ENCODE measurements at places on chromosomes 7 and 10.

DNA sequence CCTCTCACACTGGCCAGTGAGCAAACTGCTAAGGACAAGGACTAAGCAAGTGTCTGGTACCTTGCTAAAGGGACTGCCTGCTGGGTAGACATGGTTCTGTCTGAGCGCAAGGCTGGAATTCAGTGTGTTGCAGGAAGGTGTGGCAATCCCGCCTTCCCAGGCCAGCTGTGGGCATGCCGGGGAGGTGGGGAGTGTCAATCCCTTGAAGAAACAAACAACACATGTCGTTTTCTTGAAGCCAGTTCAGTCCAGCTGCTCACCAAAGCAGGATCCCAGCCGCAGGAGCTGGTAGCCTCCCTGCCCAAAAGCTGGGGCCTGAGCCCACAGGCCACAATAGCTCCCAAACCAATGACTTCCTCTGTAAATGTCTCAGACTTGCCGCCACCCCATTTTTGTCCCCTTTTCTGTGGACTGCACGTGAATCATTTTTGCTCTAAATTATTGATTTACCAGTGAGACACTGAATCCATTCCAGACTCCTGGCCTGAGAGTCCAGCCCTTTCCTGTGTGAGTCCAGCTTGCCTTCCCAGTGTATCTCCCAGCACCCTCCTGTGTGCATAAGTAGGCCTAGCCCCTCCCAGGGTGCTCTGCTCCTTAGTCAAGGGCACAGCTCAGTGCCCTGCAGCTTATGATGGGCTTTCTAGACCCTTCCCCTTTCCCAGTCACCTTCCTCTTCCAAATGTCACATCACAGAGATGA is 166.8 kb downstream of the RGS10 start:
- H3K4me3 ChIP-seq: no peak overlapping the region
- H3K27me3 ChIP-seq: no peaks in the 10 kb centered on the region
- no peaks in the 10 kb centered on the region for H3K36me3 ChIP-seq

GRCh38 chr10:49274886-49275285 is 24.1 kb upstream of the C10orf71 start:
- peak; percentile 22 for DNase-seq
- no peaks in the 10 kb centered on the region for H3K4me1 ChIP-seq
- no peak overlapping the region for H3K27ac ChIP-seq
- H3K27me3 ChIP-seq: no peaks in the 10 kb centered on the region
- H3K4me3 ChIP-seq: no peak overlapping the region
- no peaks in the 10 kb centered on the region for H3K36me3 ChIP-seq

GRCh38 chr7:42522227-42522991 is 285.4 kb upstream of the GLI3 start:
- H3K36me3 ChIP-seq: no peaks in the 10 kb centered on the region
- no peak overlapping the region for H3K4me3 ChIP-seq
- no peak overlapping the region for H3K27ac ChIP-seq
- DNase-seq: peak; percentile 52
- peaks cover 4% of the 10 kb centered on the region for H3K27me3 ChIP-seq

DNA sequence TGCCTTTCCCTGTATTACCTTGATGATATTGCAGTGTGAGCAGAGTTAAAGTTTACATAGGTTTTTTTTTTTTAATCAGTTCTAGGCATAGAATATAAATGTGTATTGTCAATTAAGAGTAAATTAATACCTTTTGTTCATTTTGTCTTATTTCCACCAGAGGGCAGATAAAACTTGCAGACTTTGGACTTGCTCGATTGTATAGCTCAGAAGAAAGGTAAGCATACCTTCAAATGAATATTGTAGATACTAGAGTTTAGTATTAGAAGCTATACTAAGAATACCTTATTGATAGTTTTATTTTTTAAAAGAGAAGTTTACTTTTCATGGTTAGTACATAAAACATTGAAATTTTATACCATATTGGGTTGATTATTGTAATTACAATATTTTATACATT is 86.8 kb downstream of the MPLKIP start:
- no peak overlapping the region for H3K4me3 ChIP-seq
- no peak overlapping the region for H3K27ac ChIP-seq
- DNase-seq: no peak
- no peaks in the 10 kb centered on the region for H3K27me3 ChIP-seq
- peaks cover 15% of the 10 kb centered on the region for H3K36me3 ChIP-seq

- no peak overlapping the region for H3K27ac ChIP-seq
- no peaks in the 10 kb centered on the region for H3K4me1 ChIP-seq
These were observed 816 bp upstream of the SDK1 start for GRCh38 chr7:3300221-3300650.

- no peaks in the 10 kb centered on the region for H3K36me3 ChIP-seq
- DNase-seq: peak; percentile 94
- H3K4me3 ChIP-seq: no peak overlapping the region
These were observed 83.8 kb downstream of the BMS1 start for GRCh38 chr10:42866115-42866995.

DNA sequence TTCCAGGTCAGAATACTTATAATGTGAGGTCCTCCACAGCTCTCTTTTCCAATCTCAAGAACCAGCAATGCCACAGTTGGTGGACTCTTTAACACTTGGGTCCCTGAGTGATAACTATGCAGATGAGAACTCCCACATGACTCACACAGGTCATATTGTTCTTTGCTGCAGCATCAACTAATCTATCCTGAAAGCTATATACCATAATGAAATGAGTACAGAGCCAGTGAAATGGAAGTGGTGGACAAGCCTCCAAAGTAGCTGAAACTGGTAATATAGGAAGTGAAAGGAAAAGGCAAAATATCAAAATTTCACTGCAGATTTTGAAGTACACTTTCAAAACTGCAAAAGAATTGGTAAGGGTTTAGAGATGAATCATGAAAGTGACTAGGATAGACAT is 45.6 kb downstream of the SORCS1 start:
- DNase-seq: no peak
- no peaks in the 10 kb centered on the region for H3K27me3 ChIP-seq
- no peaks in the 10 kb centered on the region for H3K4me1 ChIP-seq
- H3K36me3 ChIP-seq: peaks cover 27% of the 10 kb centered on the region

- H3K4me1 ChIP-seq: no peaks in the 10 kb centered on the region
- H3K27ac ChIP-seq: peak overlapping the region; percentile 78
- no peaks in the 10 kb centered on the region for H3K36me3 ChIP-seq
- DNase-seq: peak; percentile 48
These were observed 62.5 kb upstream of the CHST15 start for GRCh38 chr10:124155781-124156435.

DNA sequence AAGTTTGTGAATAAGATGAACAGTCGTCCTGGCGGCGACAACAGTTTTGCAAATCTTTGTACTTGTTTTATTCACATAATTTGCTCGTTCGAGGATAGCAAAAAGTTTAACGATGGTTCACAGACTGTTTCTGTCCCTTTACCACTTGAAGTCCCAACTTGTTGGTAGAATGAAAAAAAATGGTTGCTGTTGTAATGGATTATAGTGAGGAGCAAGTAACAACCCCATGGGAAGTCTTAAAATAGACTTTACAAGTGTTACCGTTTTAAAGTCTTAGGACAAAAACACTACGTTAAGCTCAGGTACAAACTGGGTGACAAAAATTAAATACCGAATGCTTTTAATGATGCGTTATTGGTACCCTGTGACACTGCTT is 589 bp downstream of the LSM8 start:
- peak overlapping the region; percentile 96 for H3K4me3 ChIP-seq
- H3K27me3 ChIP-seq: no peaks in the 10 kb centered on the region

DNA sequence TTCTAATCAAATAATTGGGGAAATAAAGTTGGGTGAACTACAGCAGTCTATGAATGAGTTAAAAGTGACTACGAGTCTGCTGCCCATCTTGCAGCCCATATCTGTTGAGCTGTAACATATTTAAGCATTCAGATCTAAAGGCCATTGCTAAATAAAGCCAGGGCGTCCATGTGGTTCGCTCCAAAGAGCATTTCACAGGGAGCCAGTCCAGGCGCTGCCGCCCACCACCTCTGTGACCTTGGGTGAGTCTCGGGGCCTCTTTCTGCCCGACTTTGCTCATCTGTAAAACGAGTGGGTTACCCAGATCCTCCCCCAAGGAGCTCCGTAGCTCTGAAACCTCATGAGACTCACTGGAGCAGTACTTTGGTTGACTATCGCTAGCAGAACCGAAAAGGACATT is 223.1 kb downstream of the CUX1 start:
- no peaks in the 10 kb centered on the region for H3K27me3 ChIP-seq
- H3K4me1 ChIP-seq: no peaks in the 10 kb centered on the region
- H3K36me3 ChIP-seq: no peaks in the 10 kb centered on the region
- H3K4me3 ChIP-seq: no peak overlapping the region
- DNase-seq: no peak

GRCh38 chr7:112009081-112009480 is 197.1 kb downstream of the DOCK4 start:
- no peaks in the 10 kb centered on the region for H3K27me3 ChIP-seq
- no peak overlapping the region for H3K4me3 ChIP-seq
- H3K36me3 ChIP-seq: no peaks in the 10 kb centered on the region
- no peak overlapping the region for H3K27ac ChIP-seq
- peaks cover 5% of the 10 kb centered on the region for H3K4me1 ChIP-seq

DNA sequence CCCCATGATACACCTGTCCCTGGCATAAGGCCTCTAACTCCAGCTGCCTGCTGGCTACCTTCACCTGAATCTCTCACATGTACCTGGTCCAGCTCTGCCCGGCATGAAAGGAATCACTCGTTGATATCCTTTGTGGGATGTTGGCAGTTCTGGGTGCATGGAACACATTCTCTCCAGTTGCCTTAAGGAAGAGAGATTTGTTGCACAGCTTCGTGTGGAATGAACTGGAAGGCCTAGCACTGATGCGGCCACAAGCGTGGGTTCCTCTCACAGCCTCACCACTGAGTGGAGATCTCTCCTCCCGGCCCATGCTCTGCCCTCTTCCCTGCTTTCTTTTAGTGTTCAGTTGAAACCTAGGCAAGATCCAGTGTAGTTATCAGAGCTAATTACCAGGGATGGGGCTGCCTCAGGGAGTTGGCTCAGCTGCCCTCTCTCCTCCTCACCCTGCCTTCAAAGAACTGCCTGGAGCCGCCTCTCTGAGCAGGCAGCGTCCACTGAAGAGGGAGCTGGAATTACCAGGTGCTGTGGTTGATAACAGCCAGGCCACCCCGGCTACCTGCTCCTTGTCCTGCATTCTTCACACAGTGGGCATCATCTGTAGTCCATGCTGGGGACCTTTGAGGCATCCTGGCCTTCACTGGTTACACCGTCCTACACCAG is 194.3 kb downstream of the CCDC3 start:
- no peak for DNase-seq
- H3K36me3 ChIP-seq: no peaks in the 10 kb centered on the region
- no peaks in the 10 kb centered on the region for H3K4me1 ChIP-seq
- H3K4me3 ChIP-seq: no peak overlapping the region
- no peak overlapping the region for H3K27ac ChIP-seq

- no peak overlapping the region for H3K27ac ChIP-seq
- H3K36me3 ChIP-seq: no peaks in the 10 kb centered on the region
- no peaks in the 10 kb centered on the region for H3K27me3 ChIP-seq
- no peak overlapping the region for H3K4me3 ChIP-seq
These were observed 50.2 kb downstream of the COL17A1 start for GRCh38 chr10:104035194-104036068.

GRCh38 chr10:7563770-7564169 is 103.0 kb downstream of the ITIH5 start:
- peaks cover 10% of the 10 kb centered on the region for H3K4me1 ChIP-seq
- DNase-seq: no peak
- H3K36me3 ChIP-seq: no peaks in the 10 kb centered on the region

GRCh38 chr10:114825513-114826253 is 4.1 kb downstream of the FHIP2A start:
- peaks cover 3% of the 10 kb centered on the region for H3K36me3 ChIP-seq
- H3K4me1 ChIP-seq: no peaks in the 10 kb centered on the region
- H3K27me3 ChIP-seq: no peaks in the 10 kb centered on the region
- no peak overlapping the region for H3K4me3 ChIP-seq
- no peak for DNase-seq
- H3K27ac ChIP-seq: no peak overlapping the region

DNA sequence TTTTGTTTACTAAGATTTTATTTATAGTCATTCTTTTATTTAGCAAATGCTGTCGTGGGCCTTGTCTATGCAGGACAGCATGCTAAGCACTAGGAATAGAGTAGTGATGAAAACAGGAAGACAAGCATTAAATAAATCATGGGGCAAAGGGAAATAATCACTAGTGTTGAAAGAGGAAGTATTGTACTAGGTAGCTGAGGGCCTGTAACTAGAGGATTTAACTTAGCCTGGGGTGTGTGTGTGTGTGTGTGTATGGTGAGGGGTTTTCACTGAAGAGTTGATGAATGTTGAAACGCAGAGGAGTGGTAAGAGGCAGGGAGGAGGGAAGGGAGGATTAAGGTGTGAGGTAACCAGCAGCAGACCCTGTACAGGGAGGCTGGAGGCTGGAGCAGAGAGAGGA is 446.4 kb downstream of the SDK1 start:
- no peaks in the 10 kb centered on the region for H3K27me3 ChIP-seq
- no peaks in the 10 kb centered on the region for H3K36me3 ChIP-seq

GRCh38 chr10:88080213-88080612 is 216.8 kb downstream of the PTEN start:
- H3K4me3 ChIP-seq: no peak overlapping the region
- no peaks in the 10 kb centered on the region for H3K36me3 ChIP-seq
- no peak overlapping the region for H3K27ac ChIP-seq
- no peaks in the 10 kb centered on the region for H3K27me3 ChIP-seq

DNA sequence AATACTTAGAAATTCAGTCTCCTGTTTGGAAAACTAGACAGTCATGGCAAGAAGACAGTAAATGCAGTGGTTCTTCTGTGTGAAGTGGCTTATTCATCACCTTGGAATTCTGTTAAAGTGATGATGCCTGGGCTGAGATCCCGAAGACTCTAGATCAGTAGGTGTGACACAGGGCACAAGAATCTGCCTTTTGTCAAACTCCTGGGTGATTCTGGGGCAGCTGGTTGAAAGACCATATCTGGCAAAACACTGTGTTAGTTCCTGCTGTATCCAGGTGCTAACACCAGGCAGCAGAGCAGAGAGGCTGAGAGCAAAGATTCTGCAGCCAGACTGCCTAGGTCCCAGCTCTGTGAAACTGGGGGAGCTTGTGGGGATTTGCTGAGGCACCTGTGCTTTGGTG is 26.5 kb downstream of the MRC1 start:
- peak; percentile 73 for DNase-seq
- no peaks in the 10 kb centered on the region for H3K27me3 ChIP-seq
- peaks cover 20% of the 10 kb centered on the region for H3K4me1 ChIP-seq
- H3K4me3 ChIP-seq: no peak overlapping the region

- no peak for DNase-seq
- no peak overlapping the region for H3K4me3 ChIP-seq
- H3K36me3 ChIP-seq: no peaks in the 10 kb centered on the region
- H3K4me1 ChIP-seq: no peaks in the 10 kb centered on the region
- H3K27me3 ChIP-seq: no peaks in the 10 kb centered on the region
These were observed 47.2 kb downstream of the CAMK1D start for GRCh38 chr10:12396567-12396966.

DNA sequence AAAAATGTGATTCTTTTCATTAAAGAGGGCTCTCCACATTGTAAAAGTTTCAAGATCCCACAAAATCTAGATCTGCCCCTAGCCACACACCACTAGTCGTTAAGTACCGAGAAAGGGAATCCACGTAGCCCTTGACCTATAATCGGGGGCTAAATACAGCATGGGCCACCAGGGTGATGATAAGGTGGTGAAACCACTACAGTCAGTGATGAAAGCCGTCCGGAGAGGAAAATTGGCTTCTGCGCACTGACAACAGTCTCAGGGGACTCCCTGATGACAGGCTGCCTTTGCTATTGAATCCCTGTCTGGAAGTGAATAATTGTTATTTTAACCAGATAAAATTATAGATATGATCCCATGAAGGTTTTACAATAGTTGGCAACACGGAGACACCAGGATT is 4.6 kb downstream of the TECTB start:
- no peak overlapping the region for H3K4me3 ChIP-seq
- H3K4me1 ChIP-seq: no peaks in the 10 kb centered on the region
- peaks cover 25% of the 10 kb centered on the region for H3K27me3 ChIP-seq
- DNase-seq: no peak

Measured in endodermal cell (in vitro differentiated cells).